ENCODE measurements at places on chromosomes 7 and 10. TPM values are rescaled to one million over a fixed set of nuclear protein-coding genes. Genes with fewer than 3 reads are reported as not detected.
A peak's percentile ranks its signal among the peaks of the same experiment; 100 is the strongest.

DNA sequence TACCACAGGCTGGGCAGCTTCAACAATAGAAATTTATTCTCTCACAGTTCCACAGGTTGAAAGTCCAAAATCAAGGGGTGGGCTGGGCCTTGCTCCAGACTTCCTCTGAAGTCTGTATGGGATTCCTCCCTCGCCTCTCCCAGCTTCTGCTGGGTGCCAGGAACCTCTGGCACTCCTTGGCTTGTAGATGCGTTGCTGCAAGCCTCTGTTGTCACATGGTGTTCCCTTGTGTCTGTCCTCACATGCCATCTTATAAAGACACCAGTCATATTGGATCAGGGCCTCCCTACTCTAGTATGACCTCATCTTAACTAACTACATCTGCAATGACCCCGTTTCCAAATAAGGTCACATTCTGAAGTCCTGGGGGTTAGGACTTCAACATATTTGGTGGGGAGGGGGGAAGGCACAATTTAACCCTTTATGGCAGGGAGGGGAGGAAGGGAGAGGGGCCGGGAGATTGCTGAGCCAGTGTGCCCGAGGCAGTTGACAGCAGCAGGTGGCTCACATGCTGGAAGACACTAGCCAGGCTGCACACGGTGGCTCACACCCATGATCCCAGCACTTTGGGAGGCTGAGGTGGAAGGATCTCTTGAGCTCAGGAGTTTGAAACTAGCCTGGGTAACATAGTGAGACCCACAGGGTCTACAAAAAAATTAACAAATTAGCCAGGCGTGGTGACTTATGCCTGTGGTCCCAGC lies 18.8 kb downstream of the ZNF282 start:
- no peak for DNase-seq

- DNase-seq = no peak
Observed at GRCh38 chr10:50515420-50515819, 108.3 kb downstream of the SGMS1 start.

DNA sequence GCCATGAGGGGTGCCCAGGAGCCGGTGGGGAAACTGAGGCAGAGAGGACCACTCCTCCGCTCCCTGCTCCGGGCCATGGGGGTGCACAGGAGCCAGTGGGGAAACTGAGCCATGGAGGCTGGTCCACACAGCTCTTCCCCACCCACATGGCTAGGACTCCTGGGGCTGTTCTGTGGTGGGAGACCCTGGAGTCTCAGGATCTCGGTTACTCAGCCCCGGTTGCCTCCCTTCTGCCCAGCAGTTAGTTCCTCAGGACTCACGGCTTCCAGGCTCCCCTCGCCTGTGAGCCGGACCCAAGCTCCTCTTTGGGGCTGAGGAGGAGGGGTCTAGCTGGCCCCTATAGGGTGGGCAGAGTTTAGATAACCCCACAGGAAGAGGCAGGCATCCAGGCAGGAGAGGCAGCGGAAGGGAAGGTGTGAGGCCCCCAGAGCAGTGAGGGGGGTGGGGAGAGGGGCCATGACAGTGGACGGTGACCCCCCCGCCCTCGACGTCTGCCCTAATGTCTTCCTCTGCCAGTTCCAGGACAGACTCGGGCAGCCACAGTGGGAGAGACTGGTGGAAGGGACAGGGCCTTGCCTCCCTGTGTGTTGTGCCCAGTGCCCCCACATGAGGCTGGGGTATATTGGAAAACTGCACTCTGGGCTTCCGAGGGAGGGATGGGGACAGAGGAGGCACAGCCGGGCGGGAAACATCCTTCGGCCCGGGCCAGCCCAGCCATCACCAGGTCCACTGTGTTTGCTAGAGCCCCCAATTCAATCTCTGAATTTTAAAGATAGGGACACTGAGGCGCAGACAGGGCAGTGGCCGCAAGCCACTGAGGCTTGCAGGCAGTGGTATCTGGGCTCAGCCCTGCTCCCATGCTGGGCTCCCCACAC lies 4.3 kb downstream of the ELFN1 start:
- DNase-seq = peak; percentile 22

DNA sequence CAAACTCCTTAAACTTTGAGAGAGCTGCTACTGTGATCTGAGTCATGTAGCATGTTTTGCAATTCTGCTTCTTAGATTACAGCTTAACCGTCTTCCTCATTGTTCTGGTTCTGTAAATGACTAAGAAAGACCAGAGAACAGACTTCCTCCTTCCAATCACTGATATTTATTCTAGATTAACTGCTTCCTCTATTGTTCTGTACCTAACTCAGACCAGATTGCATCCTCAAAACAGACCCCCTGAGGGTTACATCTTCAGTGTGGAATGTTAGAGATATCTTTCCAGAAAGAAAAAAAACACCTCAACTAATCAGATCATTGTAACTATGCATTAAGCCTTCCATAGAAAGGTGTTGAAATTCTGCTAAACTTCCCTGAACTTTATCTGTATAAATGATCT lies 5.7 kb upstream of the PIP start:
- DNase-seq = no peak

The SCART1 gene
- total RNA-seq = 2.4 TPM

The IQCE gene
- total RNA-seq = 32.0 TPM

The GPR141 gene
- 3.5 TPM for total RNA-seq

The MDFIC gene
- total RNA-seq = 46.3 TPM

The FAM131B gene
- 0.53 TPM for total RNA-seq
